Psoas muscle (tissue), 8 donors: ENCODE measurements at places on chromosomes 16 and 17. TPM values are rescaled to one million over a fixed set of nuclear protein-coding genes. Genes with fewer than 3 reads are reported as not detected.

Gene OSBPL7
- total RNA-seq, result 3.2 TPM

Gene PLA2G10
- total RNA-seq, result not detected

Gene MMP25
- total RNA-seq, result 2.3 TPM

Gene C16orf92
- total RNA-seq, result not detected

- DNase-seq, result no peak
Observed at GRCh38 chr17:19383681-19384470, 3.1 kb downstream of the MFAP4 start.

DNA sequence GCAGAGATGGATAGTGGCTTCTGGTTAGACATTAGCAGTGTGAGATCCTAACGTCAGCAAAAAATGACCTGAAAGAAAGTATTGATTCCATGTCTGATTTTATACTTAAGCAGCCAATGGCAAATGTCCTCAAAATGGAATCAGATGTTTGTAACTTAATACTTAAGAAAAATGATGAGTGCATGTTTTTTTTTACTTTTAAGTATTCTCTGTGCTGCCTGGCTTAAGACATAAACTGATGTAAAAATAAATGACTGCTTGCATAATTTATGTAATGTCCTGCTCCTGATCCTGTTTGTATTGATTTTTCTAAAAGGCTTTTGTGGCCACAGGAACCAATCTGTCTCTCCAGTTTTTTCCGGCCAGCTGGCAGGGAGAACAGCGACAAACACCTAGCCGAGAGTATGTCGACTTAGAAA, 7.4 kb downstream of the CBFB start:
- DNase-seq, result no peak

- no peak for DNase-seq
Observed at GRCh38 chr17:67246403-67246652, 1.3 kb upstream of the HELZ start.

- DNase-seq, result peak; percentile 94
Observed at GRCh38 chr17:42407289-42407836, 15.7 kb downstream of the CAVIN1 start.

DNA sequence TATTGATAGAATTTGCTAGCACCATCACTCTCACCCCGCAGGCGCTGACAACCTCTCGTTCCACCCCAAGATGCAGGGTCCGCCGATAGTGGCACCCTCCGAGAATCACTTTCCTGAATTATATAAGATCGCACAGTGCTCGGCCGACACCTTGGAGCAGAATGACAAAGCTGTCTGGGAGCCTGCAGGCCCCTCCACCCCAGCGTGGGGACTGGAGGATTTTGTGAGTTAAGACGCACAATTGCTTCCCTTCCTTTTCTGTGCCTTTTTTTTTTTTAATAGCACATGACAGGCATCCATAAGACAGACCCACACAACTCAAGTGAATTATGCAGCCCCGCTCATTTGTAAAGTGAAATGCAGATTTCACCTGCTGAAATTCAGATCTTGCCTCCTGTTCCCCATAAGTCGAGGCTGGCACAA, 155.3 kb downstream of the C16orf78 start:
- DNase-seq, result no peak

- DNase-seq, result no peak
Observed at GRCh38 chr16:81899601-81900000, 111.7 kb downstream of the SDR42E1 start.

DNA sequence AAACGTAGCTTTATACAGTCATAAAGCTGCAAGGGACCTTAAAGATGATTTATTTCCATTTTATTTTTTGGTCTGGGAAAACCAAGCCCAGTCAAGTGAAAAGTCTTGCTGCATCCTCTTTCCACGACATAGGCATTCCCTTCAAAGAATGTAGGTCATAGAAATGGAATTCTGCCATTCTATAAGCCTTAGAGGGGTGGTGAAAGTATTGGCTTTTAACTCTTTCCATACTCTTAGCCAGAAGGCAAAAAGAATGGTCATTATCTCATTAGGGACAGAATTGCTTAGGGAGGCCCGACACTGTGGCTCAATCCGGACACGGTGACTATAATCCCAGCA, 7.9 kb upstream of the MSL1 start:
- no peak for DNase-seq

GRCh38 chr17:61363601-61364462, 35.8 kb upstream of the TBX2 start:
- DNase-seq, result no peak

DNA sequence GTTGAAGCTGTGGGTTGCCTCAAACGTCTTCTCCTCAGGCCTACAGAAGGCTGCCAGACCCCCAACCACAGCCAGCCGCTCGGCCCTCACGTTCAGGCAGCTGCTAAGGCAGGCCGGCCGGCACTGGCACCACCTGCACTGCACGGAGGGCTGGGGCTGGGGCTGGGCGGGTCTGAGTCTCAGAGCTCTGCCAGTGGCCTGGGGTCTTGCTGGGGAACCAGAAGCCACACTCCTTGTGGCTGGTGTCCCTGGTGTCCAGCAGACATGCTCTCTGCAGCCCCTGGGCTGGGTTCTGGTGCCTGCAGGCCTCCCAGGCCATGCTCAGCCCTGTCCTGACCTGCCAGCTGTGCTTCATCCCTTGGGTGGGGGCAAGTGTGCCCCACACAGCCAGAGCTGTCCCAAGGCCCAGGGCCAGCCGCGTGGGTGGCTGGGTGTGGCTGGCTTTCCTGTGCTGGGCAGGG, 42.0 kb downstream of the BAHCC1 start:
- DNase-seq, result no peak

DNA sequence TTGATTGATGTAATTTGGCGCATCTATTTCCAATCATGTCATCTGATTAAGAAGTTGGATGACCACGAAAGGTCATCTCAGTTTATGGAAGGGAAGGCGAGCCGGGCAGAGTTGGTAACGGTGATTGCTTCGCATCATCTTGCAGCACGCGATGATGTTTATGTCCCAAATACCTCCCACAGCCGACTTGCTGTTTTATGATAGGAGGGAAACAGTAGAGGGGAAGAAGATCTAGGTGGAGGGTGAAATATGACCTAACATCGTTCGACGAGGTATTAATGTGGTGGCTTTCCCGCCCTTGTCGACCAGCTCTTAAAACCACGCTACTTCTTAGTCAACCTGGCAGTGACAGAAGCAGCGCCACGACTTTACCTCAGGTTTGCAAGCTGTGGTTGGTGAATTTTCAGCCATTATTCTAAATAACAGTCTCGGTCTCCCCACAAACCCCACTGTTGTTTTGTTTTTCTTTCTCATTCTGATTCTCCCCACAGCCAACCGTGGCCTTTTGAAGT, 805 bp upstream of the TANC2 start:
- no peak for DNase-seq

GRCh38 chr17:35529866-35530265, 7.6 kb downstream of the SLFN12L start:
- DNase-seq, result no peak

- no peak for DNase-seq
Observed at GRCh38 chr17:30267625-30268024, 24.1 kb downstream of the BLMH start.

DNA sequence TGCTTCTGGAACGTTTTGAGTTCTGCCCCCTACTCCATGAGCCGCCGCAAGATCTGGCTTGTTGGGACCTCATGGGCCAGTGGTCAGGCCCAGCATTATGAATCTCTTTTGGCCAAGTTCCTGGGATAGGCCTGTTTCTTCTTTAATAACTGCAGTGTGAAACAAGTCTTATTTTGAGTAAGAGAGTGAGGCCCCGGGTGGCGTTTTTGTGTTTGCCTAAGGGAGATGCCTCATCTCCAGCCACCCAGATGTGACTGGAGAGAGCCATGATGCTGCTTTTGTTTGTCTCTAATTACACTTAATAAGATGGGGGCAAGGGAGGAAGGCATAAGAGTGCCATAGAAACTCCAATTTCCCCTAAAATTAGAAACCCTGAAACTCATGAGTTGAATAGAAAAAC, 39.8 kb downstream of the KSR1 start:
- DNase-seq, result no peak

DNA sequence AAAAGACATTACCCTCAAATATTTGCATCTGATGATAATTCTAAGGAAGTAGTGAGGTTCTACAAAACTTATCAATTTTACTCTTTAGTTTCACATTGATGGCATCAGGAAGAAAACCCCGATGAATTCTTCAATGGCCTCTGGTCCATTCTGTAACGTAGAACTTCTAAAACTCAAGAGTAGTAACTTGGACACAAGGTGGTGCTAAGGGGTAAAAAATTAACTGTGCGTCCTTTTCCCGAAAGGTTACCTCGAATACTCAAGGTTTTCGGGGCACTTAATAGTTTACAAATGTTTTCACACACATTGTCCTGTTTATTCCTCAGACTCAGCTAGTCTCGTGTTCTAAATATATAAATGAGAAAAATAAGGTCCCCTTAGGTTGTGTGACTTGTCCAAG, 517.3 kb upstream of the ZFHX3 start:
- no peak for DNase-seq

DNA sequence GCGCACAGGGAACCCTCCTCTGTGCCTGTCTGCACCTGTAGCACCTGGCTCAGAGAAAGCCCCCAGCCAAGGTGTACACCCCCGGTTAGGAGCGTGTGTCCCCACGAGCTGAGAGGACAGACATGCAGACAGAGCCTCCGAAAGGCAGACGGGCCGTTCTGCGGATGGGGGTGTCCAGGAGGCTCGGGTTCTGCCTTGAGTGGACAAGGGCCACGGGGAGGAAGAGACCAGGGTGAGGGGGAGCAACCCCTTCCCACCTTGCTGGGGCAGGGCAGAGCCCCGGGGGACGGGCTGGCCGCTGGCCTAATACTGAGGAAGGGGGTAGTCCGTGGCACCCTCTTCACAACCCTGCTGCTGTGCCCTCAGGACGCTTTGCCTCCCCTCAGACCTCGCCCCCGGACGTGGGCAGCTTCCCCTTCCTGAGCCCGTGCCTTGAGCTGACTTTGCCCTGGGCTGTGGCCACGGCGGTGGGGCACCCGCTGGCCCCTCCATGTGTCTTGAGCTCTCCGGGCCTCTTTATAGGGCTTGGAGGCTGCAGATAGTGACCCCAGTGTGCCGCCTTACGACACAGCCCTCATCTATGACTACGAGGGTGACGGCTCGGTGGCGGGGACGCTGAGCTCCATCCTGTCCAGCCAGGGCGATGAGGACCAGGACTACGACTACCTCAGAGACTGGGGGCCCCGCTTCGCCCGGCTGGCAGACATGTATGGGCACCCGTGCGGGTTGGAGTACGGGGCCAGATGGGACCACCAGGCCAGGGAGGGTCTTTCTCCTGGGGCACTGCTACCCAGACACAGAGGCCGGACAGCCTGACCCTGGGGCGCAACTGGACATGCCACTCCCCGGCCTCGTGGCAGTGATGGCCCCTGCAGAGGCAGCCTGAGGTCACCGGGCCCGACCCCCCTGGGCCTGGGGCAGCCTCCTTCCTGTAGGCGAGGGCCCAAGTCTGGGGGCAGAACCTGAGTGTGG, 5.7 kb downstream of the SLC22A31 start:
- DNase-seq, result no peak

DNA sequence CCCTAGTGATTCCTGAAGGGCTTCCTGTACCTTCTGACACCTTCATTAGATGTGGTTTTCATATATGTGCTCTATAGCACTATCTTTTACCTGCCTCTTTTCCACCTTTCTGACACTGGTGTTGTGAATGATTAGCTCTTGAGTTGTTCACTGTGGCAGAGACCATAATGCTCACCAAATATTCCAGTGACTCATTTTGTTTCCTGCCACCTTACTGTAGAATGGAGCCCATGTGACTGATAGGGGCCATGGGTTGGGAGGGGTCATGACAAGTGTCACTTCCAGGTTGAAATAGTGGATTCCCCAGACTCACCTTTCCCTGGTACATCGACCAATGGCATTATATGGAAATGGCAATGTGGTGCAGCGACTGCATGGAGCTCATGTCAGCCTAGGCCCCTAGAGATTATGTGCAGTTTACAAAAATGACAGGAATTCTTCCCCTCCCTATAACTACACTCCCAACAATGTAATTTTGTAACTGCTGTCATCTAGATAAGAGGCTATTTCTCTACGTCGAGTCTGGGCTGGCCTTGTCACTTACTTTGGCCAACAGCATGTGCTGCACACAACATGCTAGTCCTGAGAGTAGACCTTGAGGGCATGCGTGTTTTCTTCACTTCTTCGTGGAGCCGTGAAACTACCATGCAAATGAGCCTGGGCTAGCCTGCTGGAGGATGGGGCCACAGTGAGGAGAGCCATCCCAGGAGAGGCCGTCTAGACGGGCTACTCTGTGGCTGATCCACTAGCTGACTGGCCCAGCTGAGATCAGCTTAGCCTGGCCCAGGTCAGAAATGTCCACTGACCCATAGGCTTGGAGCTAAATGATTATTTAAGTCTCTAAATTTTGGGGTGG, 409.5 kb downstream of the CA10 start:
- DNase-seq, result no peak

DNA sequence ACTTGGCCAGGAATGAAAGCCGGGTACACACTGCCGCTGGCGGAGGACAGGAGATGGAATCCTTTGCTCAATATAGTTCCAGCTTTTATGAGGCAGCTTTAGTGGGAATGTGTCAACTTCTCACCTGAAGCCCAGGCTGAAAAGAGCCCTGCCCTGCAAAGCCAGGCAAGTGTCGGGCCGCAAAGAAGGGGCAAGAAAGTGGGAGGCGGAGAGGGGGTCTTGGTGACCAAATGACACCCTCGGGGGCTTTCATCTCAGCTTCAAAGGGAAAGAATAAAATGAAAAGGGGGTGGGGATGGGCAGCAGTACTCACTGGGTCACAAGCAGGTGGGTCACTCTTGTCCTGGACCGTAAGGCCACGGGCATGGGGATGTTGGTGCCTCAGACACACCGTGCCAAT, 62.9 kb downstream of the C16orf95 start:
- DNase-seq, result no peak

DNA sequence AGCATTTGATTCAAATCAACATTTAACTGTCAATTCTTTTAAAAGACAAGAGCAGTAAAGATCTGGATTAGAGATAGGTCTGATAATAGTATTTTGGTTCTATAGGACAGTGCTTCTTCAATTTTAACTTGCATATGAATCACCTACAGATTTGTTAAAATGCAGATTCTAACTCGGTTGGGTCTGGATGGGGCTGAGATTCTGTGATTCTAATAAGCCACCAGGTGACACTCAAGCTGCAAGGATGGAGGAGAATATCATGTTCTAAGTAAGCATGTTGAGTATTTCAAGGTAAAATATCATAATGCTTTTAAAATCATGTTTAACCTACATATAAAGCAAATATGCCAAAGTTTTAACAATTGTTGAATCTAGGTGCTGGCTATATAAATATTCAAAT, 15.8 kb downstream of the TSPOAP1 start:
- DNase-seq, result no peak

- DNase-seq, result no peak
Observed at GRCh38 chr17:29629839-29630238, 7.1 kb upstream of the CORO6 start.

- DNase-seq, result no peak
Observed at GRCh38 chr16:17252701-17253100, 218.1 kb downstream of the XYLT1 start.

GRCh38 chr16:72878301-72879269, 169.3 kb downstream of the ZFHX3 start:
- no peak for DNase-seq

DNA sequence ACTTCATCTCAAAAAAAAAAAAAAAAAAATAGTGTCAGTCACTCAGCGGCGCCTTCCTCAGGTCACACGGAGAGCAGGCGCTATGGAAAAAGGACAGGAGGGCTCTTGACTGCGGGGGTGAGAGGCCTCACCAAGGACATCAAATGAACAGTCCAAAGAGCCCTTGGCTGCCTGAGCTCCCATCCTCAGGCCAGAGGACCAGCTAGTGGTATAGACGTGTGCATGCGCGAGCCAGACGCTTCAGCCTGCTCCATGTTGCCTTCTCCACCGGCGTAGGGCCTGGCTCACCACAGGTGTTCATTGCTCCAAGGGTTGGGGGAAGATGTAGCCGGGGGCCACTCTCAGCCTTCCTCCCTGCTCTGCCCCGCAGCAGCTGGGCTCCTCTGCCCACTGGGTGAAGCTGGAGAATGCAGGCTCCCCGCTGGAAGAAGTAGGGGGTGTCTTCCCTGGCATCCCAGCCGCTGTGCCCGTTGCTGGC, 65.8 kb upstream of the PLCG2 start:
- no peak for DNase-seq
